ENCODE measurements at places on chromosomes 12 and 14.

DNA sequence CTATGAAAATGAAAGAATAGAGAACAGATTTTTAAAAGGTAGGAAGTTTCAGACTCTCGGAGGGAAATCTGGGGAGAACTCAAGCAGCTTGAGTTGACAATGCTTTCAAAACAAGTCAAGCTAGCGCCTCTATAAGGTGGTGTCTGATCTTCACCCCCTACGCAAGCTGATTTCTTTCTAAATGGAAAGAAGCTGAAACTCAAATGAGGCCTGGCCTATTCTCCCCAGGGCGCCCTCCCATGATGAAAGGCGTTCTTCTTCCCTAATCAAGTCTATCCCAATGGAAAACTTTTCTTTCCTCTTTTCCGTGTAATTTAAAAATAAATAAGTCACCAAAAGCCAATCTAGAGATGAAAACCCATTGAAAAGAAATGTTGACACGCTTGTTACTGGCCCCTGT, 20.6 kb downstream of the PTHLH start:
- DNase-seq: no peak

GRCh38 chr12:7994731-7995205, 37.7 kb upstream of the FOXJ2 start:
- no peak for DNase-seq

- DNase-seq: no peak
These were observed 1.1 kb downstream of the FBXO21 start for GRCh38 chr12:117188961-117189724.

GRCh38 chr14:87131879-87132278, 861.1 kb downstream of the GALC start:
- no peak for DNase-seq

- peak; percentile 88 for DNase-seq
These were observed at the start of gene GMFB for GRCh38 chr14:54488646-54489317. TSS of gene GMFB (minus strand) at chr14:54488980. CDS start at chr14:54488927, 53 bp downstream.

GRCh38 chr12:8549381-8549780, 8.7 kb upstream of the CLEC4E start:
- DNase-seq: no peak
